ENCODE measurements at places on chromosomes 12 and 14.
A peak's percentile ranks its signal among the peaks of the same experiment; 100 is the strongest.

DNA sequence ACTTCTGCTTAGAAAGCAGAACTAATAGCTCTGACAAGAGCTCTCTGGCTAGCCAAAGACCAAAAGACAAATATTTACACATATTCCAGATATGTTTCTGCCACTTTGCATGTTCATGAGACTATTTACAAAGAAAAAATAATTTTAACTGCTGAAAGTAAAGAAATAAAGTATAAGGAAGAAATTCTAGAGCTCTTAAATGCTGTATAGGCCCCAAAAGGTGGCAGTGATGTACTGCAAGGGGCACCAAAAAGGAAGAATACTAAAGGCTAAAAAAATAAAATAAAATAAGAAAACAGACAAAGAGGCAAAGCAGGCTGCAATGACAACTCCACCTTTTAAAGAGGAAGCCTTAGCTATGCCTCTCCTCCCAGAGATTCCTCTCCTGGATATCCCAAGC, 23.0 kb downstream of the KLRK1 start:
- no peak for DNase-seq

GRCh38 chr12:132998741-132999140, 12.6 kb downstream of the ZNF26 start:
- DNase-seq: no peak

DNA sequence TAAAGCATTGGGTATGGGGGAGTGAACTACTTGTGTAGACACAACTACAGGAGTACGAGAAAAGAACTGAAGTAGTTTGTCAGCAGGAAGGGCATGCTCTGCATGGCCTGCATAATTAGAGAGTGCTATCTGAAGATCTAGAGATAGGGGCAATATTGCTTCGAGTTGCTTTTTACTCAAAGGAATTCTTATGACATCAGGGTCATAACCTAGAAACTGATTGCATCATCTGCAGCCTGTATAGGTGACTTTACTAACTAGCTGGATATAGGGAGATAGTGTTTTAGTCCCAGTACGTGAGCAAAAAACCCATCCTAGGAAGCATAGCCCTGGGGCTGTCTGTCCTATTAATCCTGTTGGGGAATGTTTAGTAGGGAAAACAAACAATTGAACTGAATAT, 39.8 kb downstream of the TMTC3 start:
- DNase-seq: no peak

DNA sequence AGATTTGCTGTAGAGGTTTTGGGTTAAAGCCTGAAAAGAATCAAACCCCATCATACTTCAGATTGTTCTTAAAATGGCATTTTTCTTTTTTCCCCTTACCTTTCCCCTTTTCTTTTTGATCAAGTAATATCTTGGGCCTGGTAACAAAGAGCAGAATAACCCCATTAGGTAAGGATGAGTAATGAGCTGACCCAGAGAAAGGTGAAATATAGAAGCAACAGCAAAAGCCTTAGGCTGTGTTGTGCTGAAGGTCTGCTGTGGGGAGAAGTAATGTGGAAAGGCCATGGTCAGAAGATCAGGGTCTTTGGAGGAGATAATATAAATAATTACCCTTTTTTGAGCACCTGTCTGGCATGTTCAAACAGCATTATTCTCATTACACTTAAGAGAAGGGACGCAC, 42.3 kb downstream of the MIA2 start:
- DNase-seq: no peak

GRCh38 chr12:105253866-105254513, 18.0 kb upstream of the APPL2 start:
- no peak for DNase-seq

- no peak for DNase-seq
Observed at GRCh38 chr14:30193845-30194501, 266.3 kb upstream of the PRKD1 start.

DNA sequence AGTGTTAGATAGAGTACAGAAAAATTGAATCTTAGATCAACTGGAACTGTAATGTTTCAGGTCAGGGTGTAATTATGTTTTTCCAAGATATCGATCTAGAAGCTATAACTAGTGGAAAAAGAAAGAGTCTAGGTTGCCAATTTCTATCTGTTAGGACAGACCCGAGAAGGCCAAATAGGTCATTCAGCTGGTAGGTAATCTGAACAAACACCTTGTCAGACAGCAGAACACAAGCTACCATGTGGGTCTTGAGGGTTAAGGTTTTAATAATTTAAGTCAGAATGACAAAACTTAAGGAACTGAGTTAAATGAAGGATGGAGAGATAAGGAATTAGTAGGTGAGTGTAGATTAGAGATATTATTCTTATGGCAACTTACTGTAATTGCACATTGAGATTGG, 44.9 kb upstream of the KCNMB4 start:
- DNase-seq: no peak

DNA sequence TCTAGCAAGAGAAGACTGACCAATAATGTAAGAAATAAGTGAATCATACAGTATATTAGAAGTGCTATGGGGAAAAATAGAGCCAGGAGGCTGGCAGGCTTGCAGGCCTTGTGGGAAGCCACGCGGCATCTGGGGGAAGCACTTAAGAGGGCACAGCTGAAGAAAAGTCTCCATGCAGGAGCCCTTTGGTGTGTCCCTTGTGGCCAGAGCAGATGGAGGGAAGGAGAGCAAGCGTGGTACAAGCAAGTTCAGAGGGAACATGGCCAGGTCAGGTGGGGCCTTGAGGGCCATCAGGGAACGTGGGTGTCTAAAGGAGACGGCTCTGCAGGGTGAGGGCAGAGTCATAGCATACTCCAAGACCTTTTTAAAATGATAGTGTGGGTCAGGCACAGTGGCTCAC, 51.7 kb downstream of the LRRC74A start:
- no peak for DNase-seq

GRCh38 chr12:42118136-42118879, 26.4 kb downstream of the GXYLT1 start:
- no peak for DNase-seq

DNA sequence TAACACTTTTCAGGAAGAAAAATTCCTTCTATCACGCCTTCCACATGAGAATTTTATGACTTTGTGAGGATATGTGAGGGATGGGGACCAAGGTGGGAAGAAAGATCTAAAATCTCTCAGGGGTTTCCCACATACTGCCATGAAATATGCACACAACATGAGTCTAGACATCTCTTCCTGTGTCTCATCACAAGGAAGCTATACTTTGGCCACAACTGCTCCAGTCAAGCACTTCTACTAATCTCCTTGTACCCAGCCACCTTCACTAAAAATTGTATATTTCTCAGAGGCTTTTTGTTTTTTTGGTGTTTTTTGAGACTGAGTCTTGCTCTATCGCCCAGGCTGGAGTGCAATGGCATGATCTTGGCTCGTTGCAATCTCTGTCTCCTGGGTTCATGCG, 3.2 kb downstream of the OSBPL8 start:
- no peak for DNase-seq

GRCh38 chr14:59688224-59689170, 111.9 kb upstream of the CCDC175 start:
- DNase-seq: peak; percentile 34

GRCh38 chr12:737122-737739, 15.1 kb upstream of the WNK1 start:
- DNase-seq: no peak

DNA sequence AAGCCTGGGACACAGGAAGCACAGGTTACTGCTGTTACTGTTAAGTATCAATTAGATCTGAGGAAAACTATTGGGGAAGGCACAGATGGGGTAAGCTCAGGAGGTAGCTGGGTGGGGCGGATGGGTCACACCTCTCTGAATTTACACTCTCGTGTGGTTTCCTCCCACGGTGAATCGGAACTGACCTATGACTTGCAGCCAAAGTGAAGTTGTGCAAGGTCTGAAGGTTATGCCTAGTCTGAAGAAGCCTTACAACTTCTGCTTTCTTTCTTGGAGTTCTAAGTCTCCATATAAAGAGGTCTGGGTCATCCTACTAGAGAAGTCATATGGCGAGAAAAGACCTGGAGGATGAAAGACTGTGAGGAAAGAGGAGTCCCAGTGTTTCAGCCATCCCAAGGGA, 25.6 kb upstream of the GPATCH2L start:
- DNase-seq: no peak

- no peak for DNase-seq
Observed at GRCh38 chr14:31962920-31963319, 114.2 kb upstream of the ARHGAP5 start.

DNA sequence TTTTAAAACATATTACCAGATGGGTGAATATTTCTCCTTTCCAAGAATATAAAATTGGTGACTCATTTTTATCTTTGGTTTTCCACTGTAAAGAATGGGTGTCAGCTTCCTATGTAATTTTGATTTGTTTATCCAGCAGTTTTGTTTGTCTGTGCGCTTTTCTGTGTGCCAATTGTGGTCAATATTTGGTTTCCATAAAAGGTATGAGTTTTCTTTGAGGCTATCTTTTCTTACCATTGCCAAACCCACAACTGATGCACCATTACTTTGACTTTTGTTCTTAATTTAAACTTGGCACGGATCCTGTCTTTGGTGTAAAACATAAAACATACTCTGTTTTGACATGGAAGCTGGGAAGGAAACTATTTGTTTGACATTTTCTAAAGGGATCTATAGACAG, 78.8 kb upstream of the NAV3 start:
- DNase-seq: no peak

DNA sequence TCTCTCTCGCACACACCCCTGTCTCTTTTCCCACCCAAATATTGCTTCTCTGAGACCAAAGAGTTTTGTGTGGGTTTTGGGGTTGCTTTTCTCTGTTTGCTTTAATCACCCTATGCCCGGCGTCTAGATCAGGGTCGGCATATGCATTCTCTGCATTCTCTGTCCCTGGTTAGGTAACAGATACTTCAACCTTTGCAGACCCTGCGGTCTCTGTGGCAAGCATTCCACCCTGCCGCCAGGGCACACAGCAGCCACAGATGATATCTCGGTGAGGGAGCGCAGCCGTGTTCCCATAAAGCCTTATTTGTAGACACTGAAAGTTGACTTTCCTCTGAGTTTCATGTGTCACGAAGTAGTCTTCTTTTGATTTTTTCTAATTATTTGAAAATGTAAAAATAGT, 110.4 kb upstream of the FZD10 start:
- no peak for DNase-seq

DNA sequence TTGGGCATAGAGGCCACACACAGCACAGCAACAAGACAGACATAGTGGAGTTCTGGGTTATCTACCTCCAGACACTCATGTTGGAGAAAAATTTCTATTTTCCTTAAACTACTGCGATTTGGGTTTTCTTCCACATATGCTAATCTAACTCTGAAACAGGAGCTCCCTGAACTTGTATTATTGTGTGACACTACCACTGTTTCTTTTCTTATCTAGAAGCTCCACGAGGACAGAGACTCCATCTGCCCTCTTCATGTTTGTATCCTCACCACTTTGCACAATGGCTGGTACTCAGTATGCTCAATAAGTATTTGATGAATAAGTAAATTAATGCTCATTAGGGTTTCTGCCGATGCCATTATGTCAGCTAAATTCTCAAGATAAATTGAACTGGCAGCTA, 218.6 kb downstream of the PAX9 start:
- no peak for DNase-seq

- peak; percentile 15 for DNase-seq
Observed at GRCh38 chr12:31967539-31967938, 8.3 kb downstream of the RESF1 start.

DNA sequence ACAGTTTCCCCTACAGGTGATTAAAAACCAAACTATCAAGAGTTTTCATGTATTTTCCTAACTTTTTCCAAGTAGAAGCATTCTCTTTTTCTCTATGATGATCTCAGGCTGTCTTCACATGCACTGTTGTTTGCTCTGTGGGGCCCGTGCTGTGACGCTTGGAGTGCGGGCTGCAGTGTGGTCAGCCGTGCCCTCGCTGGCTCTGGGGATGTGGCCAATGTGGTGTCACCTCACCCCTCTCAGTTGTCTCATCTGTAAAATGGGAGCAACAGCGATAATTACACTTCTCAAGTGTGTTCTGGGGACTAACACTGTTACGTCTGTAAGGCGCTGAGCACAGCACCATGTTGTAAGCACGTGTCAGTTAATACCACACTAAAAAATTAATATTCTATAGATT, 28.6 kb downstream of the DDX51 start:
- DNase-seq: no peak

- no peak for DNase-seq
Observed at GRCh38 chr12:65703176-65703575, 121.1 kb upstream of the HMGA2 start.

GRCh38 chr14:51547260-51547659, 104.5 kb upstream of the FRMD6 start:
- no peak for DNase-seq

DNA sequence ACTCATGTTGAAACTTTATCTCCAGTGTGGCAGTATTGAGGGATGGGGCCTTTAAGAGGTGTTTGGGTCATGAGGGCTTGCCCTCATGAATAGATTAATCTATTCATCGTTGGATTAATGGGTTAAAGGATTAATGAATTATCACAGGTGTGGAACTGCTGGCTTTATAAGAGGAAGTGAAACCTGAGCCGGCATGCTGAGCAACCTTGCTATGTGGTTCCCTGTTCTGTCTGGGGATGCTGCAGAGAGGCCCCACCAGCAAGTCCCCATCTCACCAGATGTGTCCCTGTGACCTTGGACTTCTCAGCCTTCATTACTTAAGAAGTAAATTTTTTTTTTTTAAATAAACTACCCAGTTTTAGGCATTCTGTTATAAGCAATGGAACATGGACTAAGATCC, 109.6 kb downstream of the DYRK2 start:
- no peak for DNase-seq

DNA sequence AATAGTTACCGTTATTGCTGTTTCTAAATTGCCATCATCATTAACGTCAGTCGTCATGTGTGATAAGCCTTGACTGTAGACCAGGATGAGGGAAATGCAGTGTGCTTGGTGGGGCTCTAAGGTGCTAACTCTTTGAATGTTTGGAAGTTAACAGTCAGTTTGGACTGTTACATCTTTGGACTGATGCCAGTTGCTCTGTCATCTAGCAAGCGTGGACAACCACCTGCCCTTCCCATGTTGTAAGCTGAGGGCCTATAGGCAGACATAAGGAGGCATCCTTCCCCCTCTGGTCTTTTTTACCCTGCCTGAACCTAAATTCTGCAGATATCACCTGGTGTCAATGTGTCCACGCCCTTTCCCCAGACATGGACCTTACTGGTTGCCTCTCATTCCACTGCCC, 94.4 kb downstream of the PPP2R5C start:
- no peak for DNase-seq

- DNase-seq: no peak
Observed at GRCh38 chr14:47261350-47261749, 414.1 kb downstream of the MDGA2 start.

GRCh38 chr12:108078428-108078827, 50.7 kb upstream of the WSCD2 start:
- DNase-seq: no peak

- no peak for DNase-seq
Observed at GRCh38 chr12:48938805-48939204, 13.5 kb upstream of the FKBP11 start.

DNA sequence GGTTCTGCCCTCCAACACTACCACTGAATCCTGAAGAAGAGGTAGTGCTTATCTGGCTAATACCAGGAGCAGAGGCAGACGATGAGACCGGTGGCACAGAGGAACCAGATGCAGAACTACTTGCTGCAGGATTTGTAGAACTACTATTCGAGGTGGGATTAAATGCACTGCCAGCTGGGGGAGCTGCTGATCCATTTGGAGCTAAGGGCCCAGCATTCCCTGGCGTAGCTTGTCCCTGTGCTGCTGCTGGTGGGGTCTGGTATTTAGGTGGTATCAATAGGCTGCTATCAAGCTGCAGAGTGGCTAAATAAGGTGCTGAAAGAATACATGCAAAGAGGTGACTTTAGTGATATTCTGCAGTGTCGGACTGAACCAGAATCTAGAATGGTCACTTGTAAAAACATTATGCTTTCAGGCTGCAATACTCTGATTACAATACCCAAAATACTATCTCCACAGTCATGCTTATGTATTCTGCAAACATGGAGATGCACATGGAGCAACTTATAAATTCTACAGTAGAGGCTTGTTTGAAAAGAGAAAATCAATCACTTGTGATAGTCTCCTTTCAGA, 294.2 kb downstream of the MED13L start:
- DNase-seq: no peak
